Karpas-422 (cell line): ENCODE measurements at places on chromosomes 6 and 20. TPM values are rescaled to one million over a fixed set of nuclear protein-coding genes. Genes with fewer than 3 reads are reported as not detected.

- H3K27me3 ChIP-seq: no peaks in the 10 kb centered on the region
- DNase-seq: no peak
- H3K27ac ChIP-seq: no peak overlapping the region
- H3K4me3 ChIP-seq: no peak overlapping the region
Measured at GRCh38 chr6:91221072-91221720, 634.3 kb upstream of the MAP3K7 start.

DNA sequence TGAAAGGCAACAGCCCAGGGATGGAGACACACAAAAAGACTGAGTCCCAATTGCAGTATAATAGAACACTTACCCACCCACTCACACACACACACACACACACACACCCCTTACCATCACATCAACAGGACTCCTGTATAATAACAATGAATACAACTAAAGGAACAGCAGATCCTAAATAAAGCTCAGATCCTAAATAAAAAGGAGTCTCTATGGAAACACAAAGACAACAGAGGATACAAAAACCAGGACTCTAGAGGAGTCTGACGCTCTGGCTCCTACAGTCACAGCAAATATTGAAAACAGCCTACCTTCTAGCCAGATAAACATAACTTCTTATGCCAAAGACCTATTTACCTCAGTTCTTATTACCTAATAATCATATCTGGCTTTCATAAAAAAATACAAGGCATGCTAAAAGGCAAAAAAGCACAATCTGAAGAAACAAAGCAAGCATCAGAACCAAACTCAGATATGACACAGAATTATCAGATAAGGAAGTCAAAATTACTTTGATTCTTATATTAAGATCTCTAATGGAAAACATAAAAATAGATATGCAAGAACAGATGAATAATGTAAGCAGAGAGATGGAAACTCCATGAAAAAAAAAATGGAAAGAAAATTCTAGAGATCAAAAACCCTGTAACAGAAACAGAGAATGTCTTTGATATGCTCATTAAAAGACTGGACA, 134.9 kb downstream of the MMUT start:
- H3K36me3 ChIP-seq: no peaks in the 10 kb centered on the region
- no peak for DNase-seq
- H3K27ac ChIP-seq: no peak overlapping the region
- H3K4me1 ChIP-seq: no peaks in the 10 kb centered on the region

The NTSR1 gene
- not detected in 2 replicates for total RNA-seq

DNA sequence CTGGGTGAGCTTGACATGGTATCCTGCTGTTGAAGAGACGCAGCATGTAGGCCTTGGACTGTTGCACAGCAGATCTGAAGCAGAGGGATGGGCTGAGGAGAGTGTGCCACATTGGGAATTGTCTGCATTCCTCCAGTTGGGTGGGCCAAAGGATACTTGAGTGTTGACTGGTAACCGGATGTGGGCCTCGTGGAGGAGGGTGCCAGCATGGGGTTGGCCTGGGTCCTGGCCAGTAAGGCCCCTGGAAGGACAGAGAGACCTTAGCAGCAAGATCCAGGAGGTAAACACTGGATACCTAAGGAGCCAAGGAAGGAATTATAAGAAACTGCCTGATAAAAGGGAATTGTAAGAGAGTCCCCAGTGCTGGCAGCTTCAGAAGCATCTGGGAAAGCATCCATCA, 76.9 kb downstream of the FIG4 start:
- no peaks in the 10 kb centered on the region for H3K36me3 ChIP-seq
- H3K27ac ChIP-seq: peak overlapping the region; percentile 82; the same call in 1 of the 2 replicates
- no peak for DNase-seq
- no peaks in the 10 kb centered on the region for H3K27me3 ChIP-seq
- peaks cover 42% of the 10 kb centered on the region for H3K4me1 ChIP-seq

- no peaks in the 10 kb centered on the region for H3K36me3 ChIP-seq
- H3K4me3 ChIP-seq: no peak overlapping the region
Measured at GRCh38 chr20:3616250-3616649, 46.9 kb downstream of the GFRA4 start.

- H3K36me3 ChIP-seq: no peaks in the 10 kb centered on the region
- H3K4me3 ChIP-seq: no peak overlapping the region
- DNase-seq: no peak
- H3K27me3 ChIP-seq: no peaks in the 10 kb centered on the region
Measured at GRCh38 chr6:45822873-45823272, 192.8 kb downstream of the CLIC5 start.

The HEY2 gene
- total RNA-seq: 0.07 and 0.11 TPM in 2 replicates

DNA sequence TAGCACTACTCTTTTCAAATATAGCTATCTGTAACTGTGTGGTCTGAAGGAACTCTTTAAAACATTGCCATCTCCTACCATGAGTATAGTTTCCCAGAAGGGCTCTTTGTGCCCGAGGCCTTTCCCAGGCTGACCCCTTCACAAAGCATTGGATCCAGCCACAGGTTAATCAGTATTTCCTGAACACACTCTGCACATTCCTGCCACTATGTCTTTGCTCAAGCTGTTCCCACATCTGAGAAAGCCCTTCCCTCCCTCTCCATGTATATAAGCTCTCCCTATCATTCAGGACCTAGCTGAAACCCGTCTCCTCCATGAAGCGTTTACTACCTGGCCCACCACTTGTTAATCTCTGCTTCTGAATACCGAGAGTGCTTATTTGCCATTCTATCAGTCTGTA, 47.8 kb upstream of the PKHD1 start:
- peaks cover 5% of the 10 kb centered on the region for H3K4me1 ChIP-seq
- no peak overlapping the region for H3K4me3 ChIP-seq
- no peaks in the 10 kb centered on the region for H3K36me3 ChIP-seq
- no peaks in the 10 kb centered on the region for H3K27me3 ChIP-seq
- no peak for DNase-seq
- H3K27ac ChIP-seq: no peak overlapping the region

The RAB44 gene
- total RNA-seq: not detected in 2 replicates

The PRL gene
- total RNA-seq: not detected in 2 replicates

The PKIG gene
- total RNA-seq: 261 and 285 TPM in 2 replicates

- H3K27ac ChIP-seq: 0 out of 2 replicates have a peak overlapping the region, but pooled peaks have one; percentile 12
- DNase-seq: peak; percentile 82
- peaks cover 48% of the 10 kb centered on the region for H3K4me1 ChIP-seq
Measured at GRCh38 chr6:83057705-83058321, 7.8 kb downstream of the UBE3D start.

DNA sequence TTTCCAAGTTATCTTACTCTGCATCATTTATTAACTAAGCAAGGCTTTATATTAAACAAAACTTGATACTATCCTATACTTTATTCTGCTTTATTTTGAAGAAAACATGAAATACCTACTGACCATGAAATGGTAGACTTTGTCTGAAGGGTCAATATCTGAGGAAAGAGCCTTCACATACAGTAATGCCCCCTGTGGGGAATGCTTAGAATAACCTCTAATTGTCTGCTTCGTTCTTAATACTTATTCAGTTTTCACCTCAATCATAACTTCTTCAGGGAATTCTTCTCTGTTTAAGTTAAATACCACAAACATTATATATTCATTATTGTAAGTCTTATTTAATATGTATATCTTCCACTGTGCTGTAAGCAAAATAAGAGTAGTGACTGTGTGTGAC, 498.9 kb upstream of the MANEA start:
- H3K4me1 ChIP-seq: no peaks in the 10 kb centered on the region
- no peak overlapping the region for H3K4me3 ChIP-seq
- H3K27ac ChIP-seq: no peak overlapping the region
- no peak for DNase-seq
- no peaks in the 10 kb centered on the region for H3K36me3 ChIP-seq

The ENPP5 gene
- total RNA-seq: 0.22 TPM in 1 of 2 replicates, not detected in the other

DNA sequence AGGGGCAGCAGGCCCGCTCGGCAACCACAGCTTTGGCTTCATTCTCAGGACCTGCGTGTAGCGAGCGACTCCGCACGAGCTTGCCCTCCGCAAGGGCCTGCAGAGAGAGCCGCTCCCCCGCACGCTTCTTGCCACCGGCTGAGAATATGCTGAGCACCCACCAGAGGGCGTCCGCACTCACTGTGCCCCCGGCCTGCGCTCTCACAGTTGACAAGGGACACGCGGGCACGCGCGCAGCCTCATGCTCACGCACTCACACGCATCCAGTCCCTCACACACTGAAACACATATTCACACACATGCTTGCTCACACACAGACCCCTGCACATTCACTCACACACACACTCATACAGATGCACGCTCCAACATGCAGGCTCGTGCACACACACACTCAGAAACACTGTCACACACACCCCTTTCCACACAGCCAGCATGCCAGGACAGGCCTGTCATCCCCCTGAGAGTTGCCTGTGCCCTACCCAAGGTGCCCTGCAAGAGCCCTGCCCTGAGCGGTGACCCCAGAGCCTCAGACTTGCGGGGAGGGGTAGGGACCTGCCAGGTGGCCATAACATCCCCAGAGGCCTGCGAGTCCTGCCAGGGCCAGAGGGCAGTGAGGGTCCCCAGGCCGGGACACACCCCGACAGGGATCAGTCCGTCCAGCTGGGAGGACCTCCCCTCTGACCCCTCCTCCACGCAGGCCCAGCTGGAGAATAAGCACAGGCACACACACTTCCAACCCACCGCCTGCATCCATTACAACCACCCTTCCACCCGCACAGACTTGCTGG, 174.1 kb downstream of the BMP7 start:
- H3K4me1 ChIP-seq: peaks cover 13% of the 10 kb centered on the region
- no peaks in the 10 kb centered on the region for H3K27me3 ChIP-seq
- DNase-seq: peak; percentile 93
- peak overlapping the region; percentile 23; the same call in 1 of the 2 replicates for H3K4me3 ChIP-seq
- H3K36me3 ChIP-seq: no peaks in the 10 kb centered on the region

DNA sequence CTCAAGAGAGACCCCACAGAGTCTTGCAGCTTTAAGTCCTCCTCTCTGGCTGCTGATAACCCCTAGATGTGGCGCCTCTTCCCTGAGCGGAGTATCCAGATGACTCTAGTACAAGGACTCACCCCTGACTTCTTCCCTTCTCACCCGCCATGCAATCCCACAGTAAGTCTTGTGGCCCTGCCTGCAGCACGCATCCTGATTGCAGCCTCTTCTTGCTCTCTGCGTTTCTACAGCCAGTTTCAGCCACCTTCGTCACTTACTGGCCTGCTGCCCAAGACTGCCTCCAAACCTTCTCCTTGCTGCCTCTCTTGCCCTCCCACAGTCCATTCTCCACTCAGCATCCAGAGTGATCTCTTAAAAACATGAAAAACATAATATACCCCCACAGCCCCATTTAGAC, 2.4 kb upstream of the RPP40 start:
- no peak overlapping the region for H3K27ac ChIP-seq
- H3K4me1 ChIP-seq: peaks cover 16% of the 10 kb centered on the region
- peaks cover 5% of the 10 kb centered on the region; the same call in 1 of the 2 replicates for H3K36me3 ChIP-seq
- no peaks in the 10 kb centered on the region for H3K27me3 ChIP-seq

DNA sequence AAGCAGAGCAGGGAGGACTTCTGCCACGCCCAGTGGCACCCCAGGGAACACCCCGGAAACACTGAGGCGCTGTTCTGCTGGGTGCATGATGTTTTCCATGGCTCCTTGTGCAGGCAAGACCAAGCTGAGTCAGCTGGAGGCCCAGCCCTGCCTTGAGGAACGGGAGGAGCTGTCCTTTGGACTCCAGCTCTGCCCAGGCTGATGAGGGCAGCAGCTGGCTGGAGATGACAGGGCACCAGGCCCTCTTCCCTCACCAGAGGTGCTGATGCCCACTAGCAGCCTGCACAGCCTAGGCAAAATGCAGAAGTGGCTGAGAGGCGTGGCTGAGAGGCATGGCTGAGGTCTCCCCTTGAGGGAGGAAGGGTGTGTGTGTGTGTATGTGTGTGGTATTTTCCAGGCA, 2.4 kb downstream of the C6orf132 start:
- peaks cover 25% of the 10 kb centered on the region for H3K4me1 ChIP-seq
- no peak overlapping the region for H3K27ac ChIP-seq
- no peak overlapping the region for H3K4me3 ChIP-seq
- no peaks in the 10 kb centered on the region for H3K36me3 ChIP-seq
- DNase-seq: peak; percentile 62

DNA sequence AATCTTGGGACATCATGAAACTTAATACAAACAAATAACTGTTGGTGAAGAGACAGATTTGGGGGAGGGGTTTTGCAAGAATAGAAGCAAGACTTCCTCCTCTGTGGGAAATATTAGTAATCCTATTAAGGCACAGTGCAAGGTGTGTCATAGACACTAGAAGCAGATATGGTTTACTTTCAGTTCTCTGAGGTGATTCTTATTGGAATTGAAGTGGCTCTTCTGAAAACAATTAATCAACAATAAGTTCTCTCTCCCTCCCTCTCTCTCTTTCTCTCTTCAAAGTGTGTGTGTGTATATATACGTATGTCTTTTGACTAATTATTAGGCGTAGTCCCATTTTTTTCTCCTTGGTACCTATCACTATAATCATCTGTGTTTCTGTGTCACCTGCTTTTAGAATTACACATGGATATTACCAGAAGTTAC, 99.8 kb downstream of the HIVEP2 start:
- no peak overlapping the region for H3K27ac ChIP-seq
- H3K36me3 ChIP-seq: no peaks in the 10 kb centered on the region

DNA sequence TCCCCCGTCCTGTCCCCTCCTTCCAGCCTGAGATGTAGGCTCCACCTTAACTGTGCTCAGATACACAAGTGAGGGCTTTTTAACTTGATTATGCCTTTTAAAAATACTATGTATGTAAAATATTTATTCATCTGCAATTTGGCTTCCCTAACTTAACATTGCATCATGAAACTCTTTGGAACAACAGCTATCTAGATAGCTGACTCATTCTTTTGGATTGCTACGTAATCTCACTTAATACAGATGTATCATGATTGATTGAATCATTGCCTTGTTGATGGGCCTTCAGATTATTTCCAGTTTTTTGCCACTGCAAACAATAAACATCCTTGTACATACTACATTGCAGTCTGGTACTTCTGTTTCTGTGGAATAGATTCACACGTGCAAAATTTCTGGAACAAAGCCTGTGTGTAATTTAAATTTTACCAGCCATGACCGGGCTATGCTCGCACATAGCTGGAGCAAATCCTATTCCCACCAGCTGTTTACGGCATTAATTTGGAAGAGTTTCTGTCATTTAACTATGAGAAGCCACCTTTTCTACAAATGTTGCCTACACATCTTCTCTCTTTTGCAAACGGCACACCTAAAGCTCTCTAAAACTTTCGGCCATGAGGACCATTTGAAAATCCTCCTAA, 6.5 kb downstream of the PRND start:
- H3K4me3 ChIP-seq: no peak overlapping the region
- peaks cover 13% of the 10 kb centered on the region for H3K4me1 ChIP-seq
- H3K27ac ChIP-seq: no peak overlapping the region
- no peaks in the 10 kb centered on the region for H3K27me3 ChIP-seq
- H3K36me3 ChIP-seq: no peaks in the 10 kb centered on the region
